Activated T-cell treated with anti-CD3 and anti-CD28 coated beads, Interleukin-2, amount 50 U/mL, for 72 hours (primary cell): ENCODE measurements at places on chromosomes 5 and 9. TPM values are rescaled to one million over a fixed set of nuclear protein-coding genes. Genes with fewer than 3 reads are reported as not detected.

The FGD3 gene
- total RNA-seq, result 72.9 TPM

The CFAP157 gene
- not detected for total RNA-seq

The SLC6A19 gene
- not detected for total RNA-seq

The SLCO6A1 gene
- not detected for total RNA-seq

DNA sequence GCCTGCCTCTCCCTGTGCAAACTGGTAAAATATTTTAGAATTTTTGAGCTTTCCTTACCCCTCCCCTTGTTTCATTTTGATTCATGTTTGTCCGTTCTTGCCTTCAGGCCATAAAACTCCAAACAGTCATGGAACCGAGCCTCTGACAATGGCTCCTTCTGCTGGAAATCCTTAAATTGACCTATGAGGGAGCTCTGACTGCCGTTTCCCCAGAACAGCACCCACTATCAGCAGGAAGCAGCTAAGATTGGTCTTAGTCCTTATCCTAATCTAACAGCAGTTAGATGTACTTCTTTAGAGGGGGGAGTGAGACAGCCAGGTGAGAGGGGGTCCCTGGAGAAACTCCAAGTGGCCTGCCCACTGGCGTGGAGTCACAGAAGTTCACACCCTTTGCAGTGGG lies 106.7 kb downstream of the FAM174A start:
- no peak overlapping the region for H3K27ac ChIP-seq
- H3K36me3 ChIP-seq, result no peaks in the 10 kb centered on the region
- DNase-seq, result no peak
- no peaks in the 10 kb centered on the region for H3K4me1 ChIP-seq

The STK32A gene
- not detected for total RNA-seq

The OGN gene
- not detected for total RNA-seq

DNA sequence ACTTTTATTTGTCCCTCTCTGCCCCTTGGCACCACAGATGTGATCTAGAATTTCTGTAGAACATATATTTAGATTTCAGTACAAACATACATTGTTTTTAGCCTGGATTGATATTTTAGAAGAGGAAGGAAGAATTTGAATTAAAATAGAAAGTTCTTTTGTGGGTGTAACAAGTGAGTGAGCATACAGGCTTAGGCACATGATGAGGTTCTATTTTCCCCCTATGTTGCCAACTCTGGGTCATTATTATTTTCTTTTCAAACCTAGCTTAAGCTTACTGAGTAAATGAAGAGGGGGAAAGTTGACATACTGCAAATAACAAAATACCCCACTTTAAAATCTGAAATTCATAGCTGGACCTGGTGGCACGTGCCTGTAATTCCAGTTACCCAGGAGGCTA lies 102.9 kb downstream of the GCNT1 start:
- H3K36me3 ChIP-seq, result no peaks in the 10 kb centered on the region
- H3K27ac ChIP-seq, result peak overlapping the region; percentile 43
- H3K4me3 ChIP-seq, result peak overlapping the region; percentile 10
